Naive thymus-derived CD8-positive, alpha-beta T cell (primary cell): ENCODE measurements at places on chromosomes 3 and 15. TPM values are rescaled to one million over a fixed set of nuclear protein-coding genes. Genes with fewer than 3 reads are reported as not detected.

The ACVR2B gene
- 1.2 TPM for polyA plus RNA-seq

The CLDN18 gene
- polyA plus RNA-seq = not detected

The PLSCR2 gene
- 0.76 TPM for polyA plus RNA-seq

DNA sequence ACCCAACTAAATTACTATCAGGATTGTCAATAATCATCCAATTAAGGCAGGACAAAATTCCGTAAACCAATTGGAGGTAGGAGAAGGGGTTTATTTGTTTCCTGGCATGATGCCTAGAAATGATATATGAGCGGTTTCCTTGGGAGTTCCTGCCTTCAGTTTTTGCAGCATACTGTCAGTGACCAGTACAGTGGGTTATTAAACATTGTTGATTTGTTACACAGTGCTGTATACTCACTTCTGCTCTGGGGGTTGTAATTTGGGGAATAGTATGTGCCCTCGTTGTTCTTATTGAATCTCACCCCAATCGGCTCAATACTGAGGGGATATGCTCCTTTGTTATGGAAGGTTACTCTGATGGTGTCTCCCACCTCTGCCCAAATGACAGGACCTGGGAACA is 22.2 kb downstream of the CP start:
- no peak overlapping the region for H3K27ac ChIP-seq
- no peaks in the 10 kb centered on the region for H3K36me3 ChIP-seq
- H3K4me1 ChIP-seq = peaks cover 9% of the 10 kb centered on the region
- no peak overlapping the region for H3K4me3 ChIP-seq
- DNase-seq = no peak
